H9 (cell line): ENCODE measurements at places on chromosomes 2 and 18.

DNA sequence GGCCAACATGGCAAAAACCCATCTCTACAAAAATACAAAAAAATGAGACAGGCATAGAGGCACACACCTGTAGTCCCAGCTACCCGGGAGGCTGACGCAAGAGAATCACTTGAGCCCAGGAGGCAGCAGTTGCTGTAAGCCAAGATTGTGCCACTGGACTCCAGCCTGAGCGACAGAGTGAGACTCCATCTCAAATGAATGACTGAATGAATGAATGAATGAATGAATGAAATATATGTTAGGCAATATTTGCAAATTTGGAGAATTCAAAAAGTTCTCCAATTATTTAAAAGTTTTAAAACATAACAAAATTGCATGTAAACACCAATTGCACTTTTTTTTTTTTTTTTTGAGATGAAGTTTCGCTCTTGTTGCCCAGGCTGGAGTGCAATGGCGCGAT lies 61.7 kb downstream of the STRN start:
- DNase-seq: no peak

DNA sequence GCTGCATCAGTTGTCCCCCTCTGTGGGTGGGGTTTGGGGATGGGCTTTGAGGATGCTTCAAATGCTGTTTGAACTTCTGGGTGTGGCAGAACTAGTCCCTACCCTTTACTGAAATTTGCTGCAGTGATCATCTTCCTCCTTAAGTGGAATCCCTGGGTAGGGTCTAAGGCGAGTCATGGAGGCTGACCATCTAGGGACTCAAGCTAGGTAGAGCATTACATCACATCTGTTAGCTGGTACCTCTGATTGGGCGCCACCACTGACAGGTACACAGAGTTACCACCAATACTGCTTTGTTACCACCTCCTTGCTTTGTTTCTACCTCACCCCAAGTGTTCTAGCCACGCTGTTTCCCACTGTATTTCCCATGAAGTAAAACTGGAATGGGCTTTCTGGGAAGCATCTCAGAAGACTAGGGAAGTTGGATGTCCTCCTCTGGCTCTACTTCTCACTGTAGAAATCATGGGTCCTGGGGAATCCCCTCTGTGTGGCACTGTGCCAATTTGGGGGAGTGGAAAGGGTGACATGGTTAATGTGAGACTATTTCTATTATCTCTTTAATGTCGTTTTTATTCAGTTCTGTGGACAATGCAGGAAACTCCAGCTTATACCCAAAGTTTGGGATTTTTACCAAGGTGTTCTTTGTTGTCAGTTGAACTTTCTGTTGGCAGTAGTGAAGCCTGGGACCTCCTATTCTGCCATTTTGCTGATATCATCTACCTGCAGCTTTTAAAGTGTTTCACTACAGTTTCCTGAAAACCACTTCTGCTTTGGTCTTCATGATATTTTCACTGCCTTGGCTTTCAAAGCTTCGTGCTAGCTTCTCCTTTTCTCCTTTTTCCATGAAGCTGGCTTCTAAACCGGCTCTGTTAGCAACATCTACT lies 14.5 kb upstream of the SULT1C4 start:
- DNase-seq: no peak

GRCh38 chr18:51068105-51068504 lies 38.1 kb downstream of the SMAD4 start:
- DNase-seq: no peak

DNA sequence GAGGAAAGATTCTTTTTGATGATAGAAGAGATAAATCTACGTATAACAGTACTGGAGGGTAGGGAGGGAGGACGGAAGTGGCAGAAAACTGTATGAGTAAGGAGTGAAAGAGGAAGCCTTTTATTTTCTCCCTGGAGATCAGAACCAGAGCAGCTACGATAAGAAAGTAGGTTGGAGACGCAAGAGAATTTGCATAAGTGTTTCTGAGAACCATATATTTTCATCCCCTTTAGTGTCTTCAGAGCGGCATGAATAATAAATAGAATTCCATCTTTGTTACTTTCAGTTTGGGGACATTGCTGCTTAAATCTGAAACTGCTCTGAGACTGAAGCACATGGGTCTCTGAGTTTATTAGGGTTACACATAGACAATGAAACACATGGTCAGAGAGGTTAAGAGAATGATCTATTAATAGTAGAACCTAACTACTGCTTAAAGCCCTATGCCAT lies 230.2 kb upstream of the TNP1 start:
- DNase-seq: no peak

DNA sequence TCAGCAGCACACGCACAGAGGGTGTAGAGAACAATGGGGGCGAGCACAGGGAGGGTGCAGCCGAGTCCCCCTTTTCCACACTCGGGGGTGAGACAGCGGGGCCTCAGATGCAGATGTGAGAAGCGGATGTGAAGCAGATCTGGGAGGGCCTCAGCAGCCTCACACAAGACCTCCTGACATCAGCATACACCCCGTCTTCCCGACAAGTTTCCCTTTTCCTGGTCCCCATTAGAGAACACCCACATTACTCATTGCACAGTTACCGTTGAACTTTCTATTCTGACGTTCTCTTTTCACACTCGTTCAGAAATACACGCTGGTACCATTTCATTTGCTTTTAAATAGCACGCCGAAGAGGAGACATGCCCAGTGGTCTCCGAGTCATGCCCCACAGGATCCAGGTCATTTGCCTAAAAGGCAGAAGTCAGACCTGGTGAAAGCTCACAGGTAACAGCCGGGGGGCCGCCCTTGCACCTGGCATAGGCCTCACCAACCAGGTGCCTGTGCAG lies 129.5 kb upstream of the ID2 start:
- DNase-seq: peak; percentile 18

- no peak for DNase-seq
Measured at GRCh38 chr2:108399479-108399878, 21.7 kb downstream of the SULT1C4 start.

DNA sequence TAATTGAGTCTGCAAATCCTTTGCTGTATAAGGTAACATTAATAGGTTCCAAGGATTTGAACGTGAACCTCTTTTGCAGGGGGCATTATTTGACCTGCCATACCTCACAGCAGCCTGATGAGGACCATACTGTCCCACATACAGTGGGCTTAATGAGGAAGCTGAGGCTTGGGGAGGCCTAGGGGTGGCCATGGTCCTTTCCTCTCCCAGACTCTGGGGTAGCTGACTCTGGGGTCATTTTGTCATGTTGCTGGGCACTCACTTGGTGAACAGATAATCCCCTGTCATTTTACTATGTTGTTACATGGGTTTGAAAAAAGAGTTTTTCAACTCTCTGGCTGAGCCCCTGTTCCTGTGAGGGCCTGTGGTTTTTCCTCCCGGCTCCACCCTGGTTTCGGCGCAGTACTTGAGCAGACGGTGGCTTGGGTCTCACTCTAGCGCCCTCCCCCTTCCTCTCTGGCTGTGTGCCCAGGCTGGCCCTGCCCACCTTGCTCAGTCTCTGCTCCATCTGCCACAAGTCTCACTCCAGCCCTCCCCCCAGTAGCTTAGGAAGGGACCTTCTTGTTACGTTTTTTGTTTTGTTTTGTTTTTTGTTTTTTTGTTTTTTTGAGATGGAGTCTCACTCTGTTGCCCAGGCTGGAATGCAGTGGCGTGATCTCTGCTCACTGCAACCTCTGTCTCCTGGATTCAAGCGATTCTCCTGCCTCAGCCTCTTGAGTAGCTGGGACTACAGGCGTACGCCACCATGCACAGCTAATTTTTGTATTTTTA lies 21.0 kb downstream of the INPP4A start:
- no peak for DNase-seq

DNA sequence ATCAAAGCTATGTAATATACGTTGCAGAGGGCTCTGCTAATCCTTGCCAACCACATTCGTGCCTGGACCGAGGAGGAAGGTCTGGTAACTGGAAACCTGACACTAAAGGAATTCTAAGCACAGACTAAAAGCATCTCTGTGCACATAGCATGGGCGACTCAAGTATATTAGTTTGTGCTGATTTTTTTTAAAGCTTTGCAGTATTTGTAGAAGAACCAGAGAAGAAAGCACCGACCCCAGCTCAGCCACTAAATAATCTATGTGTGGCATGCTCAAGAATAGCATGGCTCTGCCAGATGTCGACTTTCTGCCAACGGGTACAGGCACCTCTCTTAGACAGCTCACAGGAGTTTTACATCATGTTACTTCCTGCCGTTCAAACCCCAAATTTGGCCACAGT lies 73.2 kb upstream of the NRP2 start:
- DNase-seq: no peak

GRCh38 chr2:189213250-189213649 lies 33.7 kb upstream of the COL5A2 start:
- no peak for DNase-seq

GRCh38 chr2:160425434-160426151 lies 68.0 kb downstream of the RBMS1 start:
- no peak for DNase-seq

DNA sequence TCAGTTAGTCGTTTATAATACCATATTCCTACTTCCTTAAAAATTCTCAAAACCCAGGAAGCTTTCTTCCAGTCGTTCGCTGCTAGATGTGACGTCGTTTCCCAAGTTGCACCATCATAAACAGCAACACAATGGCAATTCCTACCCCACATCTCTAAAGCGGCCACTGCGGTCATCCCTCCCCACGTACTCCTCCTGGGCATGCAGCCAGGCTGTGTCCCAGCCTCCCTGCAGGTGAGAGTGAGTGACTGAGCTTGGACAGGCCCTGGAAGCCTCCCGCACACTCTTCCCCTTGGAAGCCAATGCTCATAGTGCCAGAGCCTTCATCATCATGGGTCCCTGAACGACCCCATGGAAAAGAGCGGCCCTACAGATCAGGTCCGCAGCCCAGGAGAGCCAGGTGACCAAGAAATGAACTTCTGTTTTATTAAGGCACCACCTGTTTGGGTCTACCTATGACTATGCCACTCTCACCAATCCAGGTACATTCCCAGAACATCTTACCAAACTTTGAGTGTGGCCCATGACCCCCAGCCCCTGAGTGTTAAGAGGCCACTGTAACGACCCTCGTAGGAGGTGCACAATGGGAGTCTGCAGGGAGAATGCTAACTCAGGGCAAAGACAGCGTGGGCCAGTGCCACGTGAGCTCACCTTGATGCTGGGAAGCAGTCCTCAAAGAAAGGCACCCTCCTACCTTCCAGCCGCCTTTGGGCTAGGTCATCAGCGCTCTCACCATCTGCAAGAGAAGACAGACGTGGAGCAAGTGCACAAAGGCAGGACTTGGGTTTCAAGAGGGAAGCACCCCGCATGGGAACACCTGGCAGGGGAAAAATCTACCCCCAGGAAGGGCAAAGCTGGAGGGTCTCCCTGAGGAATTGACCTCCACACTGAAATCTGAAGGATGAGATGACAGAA lies 74.7 kb upstream of the RAB6C start:
- peak; percentile 13 for DNase-seq

DNA sequence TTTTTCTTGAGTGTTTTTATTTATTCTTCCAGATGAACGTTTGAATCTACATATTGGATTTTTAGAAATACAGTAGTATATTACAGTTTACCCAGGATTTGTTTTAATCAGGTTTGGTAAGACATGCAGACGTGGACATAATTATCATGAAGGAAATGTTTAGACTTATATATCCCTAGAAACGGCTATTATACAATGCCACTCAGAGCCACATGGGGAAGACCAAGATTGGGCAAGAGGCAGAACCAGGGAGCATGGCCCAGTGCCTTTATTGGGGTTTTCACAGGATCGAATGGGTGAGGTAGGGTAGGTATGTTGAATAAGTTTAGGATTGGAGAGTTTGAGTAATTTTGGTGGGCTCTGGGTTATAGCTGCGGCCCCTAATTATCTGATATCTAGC lies 212.2 kb downstream of the CAMKMT start:
- DNase-seq: no peak

DNA sequence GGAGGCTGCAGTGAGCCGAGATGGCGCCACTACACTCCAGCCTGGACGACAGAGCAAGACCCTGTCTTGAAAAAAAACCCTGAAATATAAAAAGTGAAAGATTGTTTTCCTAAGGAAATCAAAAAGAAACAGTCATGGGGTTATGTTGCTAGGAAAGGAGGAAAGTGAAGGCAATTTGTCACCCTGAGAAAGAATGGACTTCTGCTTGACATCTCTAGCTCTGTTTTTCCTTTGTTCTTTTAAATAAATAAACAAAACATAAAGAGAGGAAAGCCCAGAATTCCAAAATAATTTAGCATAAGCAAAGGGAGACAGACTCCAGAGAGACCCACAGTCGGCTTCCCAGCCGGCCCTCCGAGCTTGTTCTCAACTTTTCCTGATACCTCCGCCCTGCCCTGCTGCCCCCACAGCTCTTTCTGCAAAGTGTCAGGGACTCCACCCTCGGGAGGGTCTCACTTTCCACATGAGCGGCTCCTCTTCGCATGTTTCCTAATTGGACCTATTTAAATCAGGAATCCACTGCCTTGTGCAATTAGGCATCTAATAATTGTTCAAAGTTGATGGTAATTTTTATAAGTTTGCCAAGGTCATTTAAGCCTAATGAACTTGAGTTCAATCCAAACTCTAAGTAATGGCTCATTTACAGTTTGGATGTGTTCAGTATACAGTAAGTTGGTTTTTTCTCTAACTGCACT lies 49.8 kb upstream of the COPS8 start:
- DNase-seq: no peak

DNA sequence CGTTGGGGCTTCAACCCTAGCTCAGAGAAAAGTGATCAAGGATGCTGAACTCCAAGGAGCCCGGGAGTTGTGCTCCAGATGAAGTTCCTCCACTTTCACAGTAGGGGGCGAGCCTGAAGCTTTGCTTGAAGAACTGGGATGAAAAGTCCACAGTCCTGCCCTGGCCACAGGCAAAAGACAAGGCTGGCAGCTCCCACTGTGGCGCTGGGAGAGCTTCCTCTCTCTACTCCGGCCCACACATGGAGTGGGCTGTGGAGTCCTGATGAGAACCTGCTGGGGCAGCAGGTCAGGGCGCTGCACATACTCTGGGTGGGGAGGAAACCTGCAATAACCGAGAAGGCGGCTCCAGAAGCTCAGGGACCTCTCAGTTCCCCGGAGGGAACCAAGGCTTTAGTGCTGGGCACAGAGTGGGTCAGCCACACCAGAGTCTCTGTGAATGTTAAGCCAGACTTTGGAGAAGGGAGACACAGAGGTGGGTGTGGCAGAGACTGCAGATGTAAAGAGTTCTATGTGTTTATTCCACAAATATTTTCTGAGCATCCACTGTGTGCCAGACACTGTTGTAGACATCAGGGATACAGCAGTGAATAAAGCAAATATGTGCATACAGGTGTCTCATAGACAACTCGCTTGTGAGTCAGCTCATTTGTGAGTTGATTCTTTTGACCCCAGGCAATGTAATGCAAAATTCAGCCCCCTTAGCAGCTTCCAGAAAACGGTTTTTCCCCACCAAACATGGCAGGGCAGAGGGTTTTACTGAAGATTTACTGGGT lies 48.0 kb upstream of the MRPL33 start:
- peak; percentile 76 for DNase-seq

DNA sequence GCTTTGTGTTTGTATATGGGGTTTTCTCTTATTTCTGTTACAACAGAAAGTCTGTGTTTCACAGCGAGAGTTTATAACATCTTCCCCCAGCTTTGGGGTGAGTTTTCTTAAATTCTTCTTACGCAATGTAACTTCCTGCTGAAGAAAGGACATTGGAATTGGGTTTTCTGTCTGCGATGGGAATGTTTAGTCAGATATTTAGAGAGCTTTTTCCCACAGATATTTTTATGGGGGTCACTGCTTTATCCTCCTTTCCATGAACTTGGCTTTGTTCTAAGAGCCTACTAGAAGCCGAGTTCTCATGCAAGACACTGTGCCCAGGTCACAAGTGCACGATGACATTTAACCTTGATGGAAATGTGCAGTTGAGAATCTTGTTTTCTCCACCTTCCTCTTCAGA lies 22.1 kb downstream of the B3GNT2 start:
- DNase-seq: no peak
